NCI-H2081 treated with DMSO at 0.1 percent for 48 hours (cell line): ENCODE measurements at places on chromosomes 7 and 10.

GRCh38 chr10:117635826-117636225 lies 93.3 kb downstream of the EMX2 start:
- no peak for DNase-seq

GRCh38 chr10:127745861-127746260 lies 8.9 kb downstream of the FOXI2 start:
- no peak for DNase-seq

DNA sequence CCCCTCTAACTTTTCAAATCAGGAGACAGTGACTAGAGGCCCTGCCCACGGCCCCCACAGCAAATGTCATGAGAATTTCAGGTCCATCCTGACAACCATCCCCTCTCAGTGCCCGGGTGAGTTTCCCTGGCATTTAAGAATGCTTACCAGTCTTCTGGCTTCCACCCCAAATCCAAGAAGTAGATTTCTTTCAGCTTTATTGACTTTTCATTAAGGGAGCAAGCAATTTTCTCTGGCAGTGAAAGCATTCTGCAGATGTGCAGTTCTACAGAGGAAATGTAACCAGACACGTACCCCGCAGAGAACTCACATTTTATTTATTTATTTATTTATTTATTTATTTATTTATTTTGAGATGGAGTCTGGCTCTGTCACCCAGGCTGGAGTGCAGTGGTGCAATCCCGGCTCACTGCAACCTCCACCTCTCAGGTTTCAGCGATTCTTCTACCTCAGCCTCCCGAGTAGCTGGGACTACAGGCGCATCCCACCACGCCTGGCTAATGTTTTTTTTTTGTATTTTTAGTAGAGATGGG lies 120.9 kb upstream of the KCTD7 start:
- no peak for DNase-seq

- DNase-seq: no peak
Measured at GRCh38 chr7:1092161-1092632, 4.3 kb downstream of the GPER1 start.

DNA sequence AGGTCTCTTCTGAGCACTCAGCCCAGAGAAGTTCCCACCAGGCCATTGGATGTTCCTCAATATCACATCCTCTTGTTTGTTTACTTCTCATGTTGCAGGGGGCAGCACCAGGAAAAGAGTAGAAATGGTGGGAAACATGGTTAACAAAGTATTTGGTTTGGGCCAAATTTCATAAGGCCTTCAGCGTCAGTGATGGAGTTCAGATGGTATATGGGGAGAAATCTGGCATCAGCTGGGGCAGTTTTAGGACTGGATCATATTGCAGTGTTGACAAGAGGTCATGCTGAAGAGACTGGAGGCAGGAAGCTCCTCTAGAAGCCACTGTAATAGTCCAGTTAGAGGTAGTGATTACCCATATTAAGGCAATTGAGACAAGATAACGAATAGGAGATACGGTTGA lies 200.0 kb downstream of the WDR11 start:
- DNase-seq: no peak
